Activated CD4-positive, alpha-beta T cell treated with anti-CD3 and anti-CD28 coated beads, Interleukin-2, amount 50 U/mL, for 24 hours (primary cell): ENCODE measurements at places on chromosomes 5 and 9.

DNA sequence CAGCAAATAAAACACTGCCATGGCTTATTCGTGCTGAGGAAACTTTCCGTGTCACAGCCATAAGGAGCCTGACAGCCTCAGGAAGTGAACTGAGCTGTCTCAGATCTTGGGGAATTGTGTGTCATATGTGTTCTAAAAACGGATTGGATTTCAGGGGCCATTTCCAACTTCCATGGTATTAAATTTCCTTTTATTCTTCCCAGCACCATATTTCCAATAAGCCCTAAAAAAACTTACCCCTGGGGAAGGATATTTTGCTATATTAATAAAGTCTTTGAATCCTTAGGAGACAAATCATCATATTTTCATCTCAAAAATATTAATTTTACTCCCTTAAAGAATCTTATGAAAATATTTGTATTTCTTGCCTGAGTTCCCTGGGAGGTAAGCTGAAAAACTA is 93.9 kb downstream of the LHFPL2 start:
- DNase-seq: no peak

DNA sequence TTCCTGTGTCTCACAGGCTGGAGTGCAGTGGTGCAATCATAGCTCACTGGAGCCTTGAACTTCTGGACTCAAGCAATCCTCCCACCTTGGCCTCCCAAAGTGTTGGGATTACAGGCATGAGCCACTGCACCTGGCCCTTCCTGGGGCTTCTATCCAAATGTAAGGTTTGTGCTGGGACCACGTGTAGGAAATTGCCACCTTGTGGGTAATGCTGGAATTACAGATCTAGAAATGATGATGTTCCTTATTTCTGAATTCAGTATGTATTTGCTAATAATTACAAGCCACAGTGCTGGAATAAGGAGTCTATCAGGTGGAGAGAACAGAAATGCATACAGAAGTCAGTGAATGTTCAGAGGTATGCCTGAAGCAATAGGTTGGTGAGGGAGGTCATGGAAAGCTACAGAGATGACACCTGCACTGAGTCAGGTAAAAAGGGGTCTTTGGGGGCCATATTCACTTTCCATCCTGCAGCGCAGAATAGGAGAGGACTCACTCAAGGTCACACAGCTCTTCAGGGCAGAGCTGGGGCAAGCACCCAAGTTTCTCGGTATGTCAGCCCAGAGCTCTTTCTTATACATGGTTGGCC is 8.8 kb upstream of the IGFBPL1 start:
- no peak for DNase-seq

- no peak for DNase-seq
Measured at GRCh38 chr5:81773574-81773973, 22.7 kb upstream of the SSBP2 start.

DNA sequence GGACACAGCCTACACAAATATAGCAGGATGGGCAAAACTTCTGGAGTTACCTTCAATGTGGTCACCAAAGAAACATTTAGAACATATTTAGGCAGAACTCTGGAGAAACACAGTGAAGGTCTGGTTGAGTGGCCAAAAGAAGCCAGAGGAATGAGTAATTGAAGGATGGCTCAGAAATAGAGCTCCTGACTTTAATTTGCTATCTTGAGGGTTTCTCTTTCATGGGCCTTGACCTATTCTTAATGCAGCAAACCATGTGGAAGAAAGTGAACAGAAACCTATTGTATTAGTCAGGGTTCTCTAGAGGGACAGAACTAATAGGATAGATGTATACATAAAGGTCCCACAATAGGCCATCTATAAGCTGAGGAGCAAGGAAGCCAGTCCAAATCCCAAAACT is 650.5 kb downstream of the ACTL7B start:
- no peak for DNase-seq

GRCh38 chr5:139893873-139894272 is 98.3 kb downstream of the PSD2 start:
- no peak for DNase-seq

DNA sequence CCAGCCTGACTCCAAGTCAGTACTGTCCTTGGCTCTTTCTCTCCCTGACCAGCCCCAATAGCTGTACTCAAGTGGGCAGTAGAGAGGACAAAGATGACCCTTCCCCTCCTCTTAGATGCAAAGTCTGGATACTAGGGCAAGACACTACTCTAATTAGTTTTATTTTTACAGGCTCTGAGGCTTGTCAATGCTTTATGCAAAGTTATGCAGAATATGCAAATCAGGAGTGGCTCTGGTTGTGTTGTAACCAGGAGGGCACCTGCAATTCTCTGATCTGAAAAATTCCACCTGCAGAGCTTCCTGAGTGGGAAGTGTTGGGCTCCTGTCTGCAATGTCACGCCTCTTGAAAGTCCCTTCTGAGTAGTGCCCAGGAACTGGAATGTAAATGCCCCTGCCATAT is 201.5 kb downstream of the RGS3 start:
- no peak for DNase-seq

DNA sequence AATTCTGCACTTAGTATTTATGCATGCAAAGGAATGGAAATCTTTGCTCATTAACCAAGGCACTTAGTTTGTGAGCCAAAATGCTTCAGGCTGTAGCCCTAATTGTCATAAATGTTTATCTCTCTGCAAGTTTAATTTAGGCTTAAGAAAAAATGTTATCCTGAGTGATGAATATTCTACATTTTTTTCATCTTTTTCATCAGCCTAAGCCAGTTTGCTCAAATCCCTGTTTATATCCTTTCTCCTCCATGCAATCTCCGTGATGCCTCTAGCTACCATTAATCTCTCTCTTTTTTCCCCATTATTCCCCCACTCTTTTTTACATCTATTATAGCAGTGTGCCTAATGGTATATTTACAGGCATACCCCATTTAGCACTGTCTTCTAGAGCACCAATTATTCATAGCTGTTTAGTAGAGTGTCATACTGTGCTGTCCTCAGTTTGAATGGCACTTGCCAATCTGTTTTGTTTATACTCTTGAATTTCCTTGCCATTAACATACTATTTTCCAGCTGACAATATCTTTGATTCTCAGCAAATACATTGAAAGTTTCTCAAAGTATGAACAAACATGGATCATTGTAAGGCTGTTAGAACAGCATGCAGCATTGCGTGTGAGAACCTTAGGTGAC is 1457.0 kb downstream of the MAT2B start:
- DNase-seq: no peak

GRCh38 chr9:122837266-122837850 is 9.0 kb upstream of the PDCL start:
- DNase-seq: no peak

DNA sequence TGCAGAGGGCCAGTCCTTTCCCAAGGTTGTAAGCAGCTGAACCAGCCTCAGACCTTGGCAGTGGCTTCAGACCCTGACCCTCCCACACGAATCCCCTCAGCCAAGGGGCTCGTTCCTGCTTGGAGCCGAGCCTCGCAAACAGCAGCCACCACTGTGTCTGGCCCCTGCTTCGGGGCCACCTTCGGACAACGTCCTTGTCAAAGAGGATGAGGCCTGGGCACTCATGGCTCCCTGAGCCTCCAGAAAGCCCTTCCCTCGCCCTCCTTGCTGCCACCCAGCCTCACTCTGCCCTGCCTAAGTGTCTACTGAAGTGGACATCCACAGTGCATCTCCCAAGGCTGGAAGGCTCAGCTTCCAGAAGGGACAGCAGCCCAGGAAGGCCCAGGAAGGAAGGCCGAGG is 161.7 kb downstream of the OLFM1 start:
- DNase-seq: no peak

DNA sequence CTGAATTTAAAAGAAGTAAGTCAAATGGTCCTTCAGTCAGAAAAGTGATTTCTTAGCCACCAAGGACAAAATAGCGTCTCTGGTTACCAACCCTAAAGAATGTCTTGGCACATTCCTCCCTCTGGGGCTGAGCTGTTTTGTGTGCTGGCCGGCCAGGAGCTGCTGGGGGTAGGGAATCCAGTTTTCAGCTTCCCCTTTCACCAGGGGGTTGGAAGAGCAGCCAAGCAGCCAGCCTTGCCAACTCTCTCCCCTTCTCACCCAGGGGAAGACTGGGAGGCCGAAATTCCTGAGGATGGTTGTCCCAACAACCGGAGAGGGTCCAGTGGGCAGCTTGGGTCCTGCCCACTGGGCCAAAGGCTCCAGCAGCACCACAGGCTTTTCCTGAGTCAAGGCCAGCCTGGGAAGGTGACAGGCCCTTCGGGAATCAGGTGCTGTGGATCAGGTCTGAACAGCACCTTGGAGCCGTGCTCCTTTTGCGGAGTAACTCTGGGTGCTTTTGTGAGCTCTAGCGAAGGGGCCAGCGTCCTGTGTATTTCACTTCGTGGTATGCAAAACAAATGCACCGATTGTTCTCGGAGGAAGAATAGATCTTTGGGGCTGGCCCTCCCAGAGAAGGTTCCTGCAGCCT is 4.2 kb downstream of the WWC1 start:
- DNase-seq: no peak
